ENCODE measurements at places on chromosomes 3 and 15. TPM values are rescaled to one million over a fixed set of nuclear protein-coding genes. Genes with fewer than 3 reads are reported as not detected.

Gene ACTRT3
- total RNA-seq: 1.1 TPM

DNA sequence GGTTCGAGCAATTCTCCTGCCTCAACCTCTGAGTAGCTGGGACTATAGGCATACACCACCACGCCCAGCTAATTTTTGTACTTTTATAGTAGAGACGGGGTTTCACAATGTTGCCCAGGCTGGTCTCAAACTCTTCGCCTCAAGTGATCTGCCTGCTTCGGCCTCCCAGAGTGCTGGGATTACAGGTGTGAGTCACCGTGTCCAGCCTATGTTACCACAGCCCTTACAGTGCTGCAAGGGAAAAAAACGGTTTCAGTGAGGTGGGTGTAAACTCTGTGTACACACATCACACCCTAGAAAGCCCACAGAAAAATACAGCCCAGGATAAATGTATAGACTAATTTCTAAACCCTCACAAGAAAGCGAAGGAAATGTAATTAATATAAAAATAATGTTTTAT, 103.5 kb upstream of the AKAP13 start:
- no peak for DNase-seq

GRCh38 chr3:59963676-59964075, 913.9 kb upstream of the CFAP20DC start:
- DNase-seq: no peak

Gene PTH1R
- total RNA-seq: not detected

GRCh38 chr3:54536450-54536849, 391.4 kb downstream of the LRTM1 start:
- DNase-seq: no peak

Gene APBA2
- total RNA-seq: 0.62 TPM

Data from HepG2 (cell line).